Stomach (tissue), 19 donors: ENCODE measurements at places on chromosomes 16 and 17. TPM values are rescaled to one million over a fixed set of nuclear protein-coding genes. Genes with fewer than 3 reads are reported as not detected.

GRCh38 chr16:53089434-53090285 lies 34.9 kb downstream of the CHD9 start:
- peaks cover 65% of the 10 kb centered on the region for H3K4me1 ChIP-seq
- no peak for DNase-seq
- no peak overlapping the region for H3K4me3 ChIP-seq
- peak overlapping the region; percentile 87 for H3K27ac ChIP-seq
- H3K27me3 ChIP-seq, result no peaks in the 10 kb centered on the region

DNA sequence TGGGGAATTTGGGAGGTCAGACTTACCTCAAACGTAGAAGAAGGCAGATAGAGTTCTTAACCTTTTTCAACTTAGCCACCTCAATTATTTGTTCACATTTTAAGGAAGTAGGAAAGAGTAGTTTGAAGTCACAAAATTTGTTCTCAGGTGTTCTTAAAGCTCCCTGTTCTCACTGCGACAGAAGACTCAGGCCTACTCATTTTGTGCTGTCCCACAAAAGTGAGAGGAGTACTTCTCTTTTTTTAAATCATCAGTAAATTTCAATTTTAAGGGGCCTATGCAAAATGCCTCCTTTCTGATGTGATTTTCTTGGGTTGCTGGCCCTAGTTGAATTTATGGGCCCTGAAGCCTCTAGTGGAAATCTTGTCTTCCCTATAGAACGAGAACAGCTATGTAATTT lies 133.4 kb downstream of the MAP2K6 start:
- H3K4me3 ChIP-seq, result no peak overlapping the region
- H3K27me3 ChIP-seq, result no peaks in the 10 kb centered on the region
- H3K4me1 ChIP-seq, result no peaks in the 10 kb centered on the region
- H3K36me3 ChIP-seq, result no peaks in the 10 kb centered on the region
- DNase-seq, result no peak

DNA sequence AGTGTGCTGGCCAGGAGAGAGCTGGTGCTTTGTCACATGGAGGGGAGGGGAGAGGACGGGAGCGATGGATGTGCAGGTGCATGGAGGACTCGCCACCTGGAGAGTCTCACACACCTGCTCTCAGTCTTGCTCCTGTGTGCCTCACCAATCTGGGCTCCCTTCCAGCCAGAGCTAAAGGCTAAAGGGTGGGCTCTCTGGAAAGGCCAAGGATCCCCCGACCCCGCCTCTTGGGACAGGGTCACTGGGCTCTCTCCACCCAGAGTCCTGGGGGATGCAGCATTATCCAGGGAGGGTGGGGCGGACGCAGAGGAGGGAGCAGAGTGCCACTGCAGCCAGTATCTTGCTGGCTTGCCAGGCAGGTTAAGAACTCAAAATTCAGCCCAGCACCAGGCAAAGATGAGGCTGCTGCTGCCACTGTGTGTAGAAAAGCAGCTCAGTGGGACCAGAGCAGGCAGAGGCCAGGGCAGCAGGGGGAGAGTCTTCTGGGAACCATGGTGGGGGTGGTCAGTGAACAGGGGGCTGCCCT lies 5.4 kb upstream of the STAT5B start:
- no peak overlapping the region for H3K4me3 ChIP-seq
- peaks cover 16% of the 10 kb centered on the region for H3K4me1 ChIP-seq
- peak; percentile 24 for DNase-seq
- no peaks in the 10 kb centered on the region for H3K27me3 ChIP-seq
- no peaks in the 10 kb centered on the region for H3K36me3 ChIP-seq

DNA sequence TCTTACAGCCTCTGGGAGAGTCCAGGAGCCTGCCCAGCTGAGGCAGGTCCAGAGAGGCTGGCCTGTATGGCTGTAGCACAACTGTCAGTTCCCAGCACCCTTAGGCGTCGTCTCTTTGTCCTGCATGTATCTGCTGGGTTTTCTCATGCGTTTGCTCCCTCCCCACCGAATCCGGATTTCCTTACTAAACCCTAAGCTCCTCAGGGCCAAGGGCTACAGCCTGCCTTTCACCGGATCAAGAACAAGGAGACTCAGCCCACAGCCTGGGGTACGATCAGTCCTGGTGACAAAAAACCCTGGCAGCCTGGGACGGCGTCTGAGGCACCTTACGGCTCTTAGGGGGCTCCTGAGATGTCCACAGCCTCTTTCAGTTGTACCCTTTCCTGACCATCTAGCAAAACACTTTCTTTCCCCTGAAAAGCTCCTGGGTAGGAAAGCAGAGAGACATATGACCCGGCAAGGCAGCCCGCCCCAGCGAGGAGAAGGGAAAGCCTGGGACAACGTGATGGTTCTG lies 12.2 kb downstream of the HIC1 start:
- no peak overlapping the region for H3K4me3 ChIP-seq
- H3K27ac ChIP-seq, result peak overlapping the region; percentile 94

GRCh38 chr17:65202844-65203571 lies 65.8 kb downstream of the RGS9 start:
- peaks cover 31% of the 10 kb centered on the region for H3K36me3 ChIP-seq
- no peaks in the 10 kb centered on the region for H3K4me1 ChIP-seq
- H3K27me3 ChIP-seq, result no peaks in the 10 kb centered on the region
- no peak overlapping the region for H3K4me3 ChIP-seq
- no peak for DNase-seq

MRPS34 gene
- total RNA-seq, result 53.7 TPM

REXO5 gene
- total RNA-seq, result 25.1 TPM

MFAP4 gene
- 125 TPM for total RNA-seq

GRCh38 chr16:2088759-2089358 lies 41.1 kb downstream of the TSC2 start:
- H3K27me3 ChIP-seq, result no peaks in the 10 kb centered on the region
- peaks cover 13% of the 10 kb centered on the region for H3K4me1 ChIP-seq
- peaks cover 96% of the 10 kb centered on the region for H3K36me3 ChIP-seq

DNA sequence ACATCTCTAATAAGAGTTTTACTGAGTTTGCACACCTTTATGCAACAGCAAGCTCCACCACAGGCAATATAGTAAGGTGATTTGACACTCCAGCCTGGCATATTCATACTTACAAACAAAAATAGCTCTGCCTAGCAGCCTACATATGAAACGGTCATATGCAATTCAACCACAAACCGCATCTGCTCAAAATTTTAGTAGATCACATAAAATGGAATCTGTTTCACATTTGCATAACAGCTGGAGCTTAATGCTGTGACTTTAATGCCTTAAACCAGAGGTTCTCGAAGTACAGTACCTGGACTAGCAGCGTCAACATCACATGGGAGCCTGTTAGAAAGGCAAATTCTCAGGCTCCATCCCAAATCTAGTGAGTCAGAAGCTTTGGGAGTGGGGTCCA lies 578.4 kb downstream of the CDH11 start:
- no peak overlapping the region for H3K4me3 ChIP-seq
- no peaks in the 10 kb centered on the region for H3K36me3 ChIP-seq
- no peak overlapping the region for H3K27ac ChIP-seq
- no peak for DNase-seq
- H3K27me3 ChIP-seq, result no peaks in the 10 kb centered on the region

CPSF4L gene
- not detected for total RNA-seq

DNA sequence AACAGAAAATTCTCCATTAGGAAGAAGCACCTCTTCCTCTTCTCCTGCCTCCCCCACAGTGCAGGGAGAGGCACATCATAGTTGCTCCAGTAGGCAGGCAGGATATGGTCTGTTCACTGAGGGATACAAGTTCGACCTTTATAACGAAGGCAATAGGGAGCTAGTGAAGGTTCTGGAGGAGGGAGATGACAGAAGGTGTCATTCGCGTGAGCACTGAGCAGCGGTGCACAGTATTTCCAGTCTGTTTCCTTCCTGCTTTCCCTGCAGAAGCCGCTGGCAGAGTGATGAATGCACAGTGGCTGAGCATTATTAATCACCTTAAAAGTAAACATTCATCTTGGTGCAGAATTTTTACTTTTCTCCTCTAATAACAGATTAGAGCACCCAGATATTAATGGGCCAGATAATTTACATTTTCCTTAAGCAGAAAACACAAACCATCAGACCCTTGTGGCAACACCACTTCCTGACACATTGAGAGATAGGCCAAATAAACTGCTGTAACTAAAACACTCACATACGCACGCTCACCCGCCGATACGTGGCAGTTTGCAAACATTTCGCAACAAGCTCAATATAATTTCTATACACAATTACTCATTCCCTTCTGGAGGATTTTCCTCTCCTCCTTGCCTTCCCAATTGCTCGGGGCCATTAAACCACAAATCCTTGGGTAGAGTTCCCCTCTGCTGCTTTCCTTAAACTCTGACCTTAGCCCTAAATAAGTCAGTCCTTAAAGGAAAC lies 69.5 kb downstream of the AIPL1 start:
- peaks cover 46% of the 10 kb centered on the region for H3K27me3 ChIP-seq
- no peaks in the 10 kb centered on the region for H3K4me1 ChIP-seq
- no peak overlapping the region for H3K27ac ChIP-seq
- H3K36me3 ChIP-seq, result no peaks in the 10 kb centered on the region
- H3K4me3 ChIP-seq, result no peak overlapping the region

GRCh38 chr16:50568187-50568815 lies 20.1 kb downstream of the NKD1 start:
- no peak for DNase-seq
- H3K36me3 ChIP-seq, result peaks cover 6% of the 10 kb centered on the region
- H3K27ac ChIP-seq, result no peak overlapping the region
- H3K4me3 ChIP-seq, result no peak overlapping the region
- no peaks in the 10 kb centered on the region for H3K27me3 ChIP-seq

HS3ST3B1 gene
- total RNA-seq, result 1.7 TPM

GRCh38 chr16:11245988-11246387 lies 10.0 kb downstream of the SOCS1 start:
- DNase-seq, result no peak
- H3K36me3 ChIP-seq, result no peaks in the 10 kb centered on the region
- no peaks in the 10 kb centered on the region for H3K4me1 ChIP-seq
- H3K27ac ChIP-seq, result no peak overlapping the region

GRCh38 chr17:10155371-10156076 lies 42.9 kb downstream of the GAS7 start:
- no peak overlapping the region for H3K4me3 ChIP-seq
- no peaks in the 10 kb centered on the region for H3K27me3 ChIP-seq
- no peaks in the 10 kb centered on the region for H3K36me3 ChIP-seq
- H3K4me1 ChIP-seq, result no peaks in the 10 kb centered on the region

GRCh38 chr17:81934098-81934757 lies 2.9 kb downstream of the PYCR1 start:
- no peak overlapping the region for H3K4me3 ChIP-seq
- H3K27ac ChIP-seq, result no peak overlapping the region
- H3K36me3 ChIP-seq, result no peaks in the 10 kb centered on the region
- H3K27me3 ChIP-seq, result peaks cover 38% of the 10 kb centered on the region
- DNase-seq, result no peak
- H3K4me1 ChIP-seq, result peaks cover 9% of the 10 kb centered on the region

GRCh38 chr17:28130472-28130871 lies 88.0 kb downstream of the NLK start:
- no peaks in the 10 kb centered on the region for H3K4me1 ChIP-seq
- H3K27me3 ChIP-seq, result no peaks in the 10 kb centered on the region
- H3K4me3 ChIP-seq, result no peak overlapping the region
- DNase-seq, result no peak

RHOT2 gene
- 199 TPM for total RNA-seq

DNA sequence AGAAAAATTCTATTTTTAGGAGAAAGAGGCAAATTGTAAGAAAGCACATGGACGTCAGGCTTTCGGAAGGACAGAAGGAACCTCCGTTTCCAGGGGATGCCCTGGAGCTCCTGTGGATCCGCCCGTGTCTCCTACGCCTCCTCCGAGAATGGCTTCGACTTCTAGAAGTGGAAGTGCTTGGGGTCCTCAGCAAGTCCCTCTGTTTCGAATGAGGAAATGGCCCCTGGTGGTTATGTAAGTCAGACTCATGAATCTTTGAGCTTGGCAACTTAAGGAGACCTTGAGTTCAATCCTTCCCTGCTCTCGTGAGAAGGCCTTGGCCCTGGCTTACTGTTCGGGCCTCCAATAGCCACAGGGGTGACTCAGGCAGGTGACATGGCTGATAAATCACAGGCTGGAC lies 38.9 kb downstream of the COX4I1 start:
- peaks cover 64% of the 10 kb centered on the region for H3K27me3 ChIP-seq
- DNase-seq, result no peak
- H3K36me3 ChIP-seq, result no peaks in the 10 kb centered on the region
- H3K27ac ChIP-seq, result no peak overlapping the region
- no peak overlapping the region for H3K4me3 ChIP-seq
- peaks cover 7% of the 10 kb centered on the region for H3K4me1 ChIP-seq

- H3K36me3 ChIP-seq, result no peaks in the 10 kb centered on the region
- no peak overlapping the region for H3K4me3 ChIP-seq
- no peak overlapping the region for H3K27ac ChIP-seq
- peak; percentile 25 for DNase-seq
Measured at GRCh38 chr16:5321930-5322329, 224.3 kb upstream of the EEF2KMT start.

CCL2 gene
- 8.0 TPM for total RNA-seq

- no peak for DNase-seq
- no peak overlapping the region for H3K4me3 ChIP-seq
- no peak overlapping the region for H3K27ac ChIP-seq
- H3K27me3 ChIP-seq, result no peaks in the 10 kb centered on the region
- H3K4me1 ChIP-seq, result no peaks in the 10 kb centered on the region
Measured at GRCh38 chr16:27642756-27643155, 92.8 kb downstream of the KATNIP start.

GRCh38 chr17:13594762-13595598 lies 6.7 kb downstream of the HS3ST3A1 start:
- no peaks in the 10 kb centered on the region for H3K36me3 ChIP-seq
- peaks cover 8% of the 10 kb centered on the region for H3K27me3 ChIP-seq
- H3K4me3 ChIP-seq, result no peak overlapping the region
- H3K4me1 ChIP-seq, result no peaks in the 10 kb centered on the region
- no peak overlapping the region for H3K27ac ChIP-seq

- no peaks in the 10 kb centered on the region for H3K27me3 ChIP-seq
- no peak overlapping the region for H3K4me3 ChIP-seq
- no peak overlapping the region for H3K27ac ChIP-seq
- H3K4me1 ChIP-seq, result no peaks in the 10 kb centered on the region
Measured at GRCh38 chr16:51431517-51432241, 280.6 kb upstream of the SALL1 start.
